ENCODE measurements at places on chromosomes 7 and 10.

- no peak for DNase-seq
These were observed 37.5 kb downstream of the AKR1C8 start for GRCh38 chr10:5147255-5147980.

DNA sequence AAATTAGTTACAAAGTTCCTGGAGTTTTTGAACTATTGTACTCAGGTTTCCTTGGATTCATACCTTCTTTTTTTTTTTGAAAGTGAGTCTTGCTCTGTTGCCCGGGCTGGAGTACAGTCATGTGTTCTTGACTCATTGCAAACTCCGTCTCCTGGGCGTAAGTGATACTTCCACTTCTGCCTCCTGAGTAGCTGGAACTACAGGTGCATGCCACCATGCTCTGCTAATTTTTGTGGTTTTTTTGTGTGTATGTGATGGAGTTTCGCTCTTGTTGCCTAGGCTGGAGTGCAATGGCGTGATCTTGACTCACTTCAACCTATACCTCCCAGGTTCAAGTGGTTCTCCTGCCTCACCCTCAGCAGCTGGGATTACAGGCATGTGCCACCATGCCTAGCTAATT, 22.3 kb downstream of the MCM10 start:
- DNase-seq: no peak

DNA sequence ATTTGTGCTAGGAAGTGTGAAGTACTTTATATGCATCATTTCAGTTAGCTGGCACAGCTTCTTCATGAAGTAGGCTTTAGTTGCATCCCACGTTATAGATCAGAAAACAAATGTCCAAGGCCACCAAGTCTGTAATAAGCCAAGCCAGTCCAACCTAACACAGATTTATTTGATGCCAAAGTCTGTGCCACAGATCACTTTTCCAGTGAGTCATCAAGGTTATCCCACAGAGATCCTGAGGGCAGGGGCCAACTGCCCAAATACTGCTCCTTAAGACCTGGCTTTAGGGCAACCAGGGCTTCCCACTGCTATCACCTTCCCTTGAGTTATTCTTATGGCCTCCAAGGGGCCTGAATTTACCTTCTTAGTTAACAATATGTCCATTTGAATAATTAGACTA, 1340.4 kb downstream of the XPNPEP1 start:
- DNase-seq: no peak

DNA sequence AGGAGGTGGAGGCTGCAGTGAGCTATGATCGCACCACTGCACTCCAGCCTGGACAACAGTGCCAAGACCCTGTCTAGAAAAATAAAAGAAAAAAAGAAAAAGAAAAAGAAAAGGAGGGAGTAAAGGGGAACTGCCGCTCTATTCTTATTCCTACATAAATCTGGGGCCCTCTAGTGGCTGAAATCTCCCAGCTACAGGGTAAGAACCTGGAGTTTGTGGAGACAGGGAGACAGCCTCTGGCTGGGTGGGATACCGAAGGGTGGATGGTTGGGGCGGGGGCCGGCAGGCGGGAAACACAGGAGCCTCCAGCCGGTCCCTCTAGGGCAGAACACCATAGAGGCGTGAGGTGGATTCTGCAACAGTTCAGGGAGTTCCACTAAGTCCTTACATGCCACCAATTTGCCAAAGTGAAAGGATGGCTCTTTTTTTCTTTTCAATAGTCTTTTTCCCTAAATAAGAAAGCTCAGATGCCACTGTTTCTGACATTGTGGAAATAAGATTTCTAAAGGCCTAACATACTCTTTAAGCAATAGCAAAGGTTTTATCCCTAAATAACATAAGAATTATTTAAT, 117.3 kb downstream of the SVIL start:
- DNase-seq: no peak

GRCh38 chr10:69334302-69335062, 56.2 kb downstream of the HK1 start:
- DNase-seq: no peak

DNA sequence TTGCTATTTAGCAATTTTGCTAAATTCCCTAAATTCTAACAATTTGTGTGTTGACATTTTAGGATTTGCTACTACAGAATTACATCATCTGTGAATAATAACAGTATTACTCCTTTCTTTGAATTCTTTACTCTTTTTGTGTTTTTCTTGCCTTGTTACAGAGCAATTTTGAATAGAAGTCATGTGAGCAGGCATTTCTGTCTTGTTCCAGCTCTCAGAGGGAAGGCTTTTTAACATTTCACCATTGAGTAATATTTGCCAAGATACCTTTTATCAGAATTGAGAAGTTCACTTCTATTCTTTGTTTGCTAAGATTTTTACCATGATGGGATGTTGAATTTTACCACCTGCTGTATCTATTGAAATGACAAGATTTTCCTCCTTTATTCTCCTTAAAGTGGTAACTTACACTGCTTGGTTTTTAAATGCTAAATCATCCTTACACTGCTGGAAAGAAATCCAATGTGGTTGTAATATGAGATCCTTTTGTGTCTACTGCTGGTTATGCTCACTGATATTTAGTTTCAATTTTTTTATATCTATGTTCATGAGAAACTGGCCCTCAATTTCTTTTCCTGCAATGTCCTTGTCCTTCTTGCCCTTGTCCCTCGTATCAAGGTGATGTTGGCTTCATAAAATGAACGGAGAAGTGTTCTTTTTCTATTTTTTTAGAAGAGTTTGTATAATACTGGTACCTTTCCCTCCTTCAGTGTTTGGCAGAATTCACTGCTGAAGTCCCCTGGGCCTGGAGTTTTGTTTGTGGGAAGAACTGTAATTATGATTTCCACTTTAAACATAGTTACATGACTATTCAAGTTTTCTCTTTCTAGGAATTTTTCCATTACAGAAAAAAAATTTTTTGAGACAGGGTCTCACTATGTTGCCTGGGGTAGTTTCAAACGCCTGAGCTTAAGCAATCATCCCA, 50.3 kb upstream of the ATP6V0A4 start:
- no peak for DNase-seq

GRCh38 chr7:17492437-17492836, 194.0 kb downstream of the AHR start:
- no peak for DNase-seq

GRCh38 chr10:17675638-17676037, 31.7 kb downstream of the STAM start:
- no peak for DNase-seq
